ENCODE measurements at places on chromosomes 7 and 10. TPM values are rescaled to one million over a fixed set of nuclear protein-coding genes. Genes with fewer than 3 reads are reported as not detected.
A peak's percentile ranks its signal among the peaks of the same experiment; 100 is the strongest.

- DNase-seq: no peak
Observed at GRCh38 chr7:46009211-46009610, 88.1 kb upstream of the IGFBP3 start.

DNA sequence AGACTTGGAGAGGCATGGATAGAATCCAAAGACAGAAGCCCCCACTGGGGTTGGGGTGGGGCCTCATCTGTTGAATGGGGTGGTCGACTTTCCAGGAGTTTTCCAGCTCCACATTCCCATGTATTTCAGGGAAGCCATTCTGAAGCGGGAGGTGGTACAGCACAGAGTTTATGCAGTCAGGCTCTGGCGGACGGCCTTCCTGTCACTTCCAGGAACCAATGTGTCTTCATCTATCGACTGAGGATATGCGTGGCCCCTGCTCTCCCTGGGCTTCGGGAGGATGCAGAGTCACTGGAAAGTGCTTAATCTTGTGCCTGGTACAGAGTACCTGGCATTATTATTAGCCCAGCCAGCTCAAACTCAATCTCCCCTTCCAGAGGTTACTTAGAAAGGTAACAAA lies 26.3 kb downstream of the DOCK1 start:
- no peak for DNase-seq

- no peak for DNase-seq
Observed at GRCh38 chr7:51012569-51013217, 230.0 kb upstream of the GRB10 start.

- no peak for DNase-seq
Observed at GRCh38 chr7:86785641-86786040, 141.9 kb downstream of the GRM3 start.

GRCh38 chr10:84695902-84696301 lies 367.5 kb downstream of the CCSER2 start:
- DNase-seq: no peak

- no peak for DNase-seq
Observed at GRCh38 chr7:74365322-74366022, 76.3 kb downstream of the CLIP2 start.

- no peak for DNase-seq
Observed at GRCh38 chr10:30154561-30154960, 95.2 kb upstream of the JCAD start.

- no peak for DNase-seq
Observed at GRCh38 chr7:7720750-7721621, 2.6 kb upstream of the RPA3 start.

- DNase-seq: no peak
Observed at GRCh38 chr10:51479711-51480110, 219.7 kb downstream of the CSTF2T start.

GRCh38 chr7:108257954-108258353 lies 127.8 kb upstream of the LAMB4 start:
- DNase-seq: no peak

- DNase-seq: no peak
Observed at GRCh38 chr7:128084896-128085608, 53.8 kb upstream of the LRRC4 start.

DNA sequence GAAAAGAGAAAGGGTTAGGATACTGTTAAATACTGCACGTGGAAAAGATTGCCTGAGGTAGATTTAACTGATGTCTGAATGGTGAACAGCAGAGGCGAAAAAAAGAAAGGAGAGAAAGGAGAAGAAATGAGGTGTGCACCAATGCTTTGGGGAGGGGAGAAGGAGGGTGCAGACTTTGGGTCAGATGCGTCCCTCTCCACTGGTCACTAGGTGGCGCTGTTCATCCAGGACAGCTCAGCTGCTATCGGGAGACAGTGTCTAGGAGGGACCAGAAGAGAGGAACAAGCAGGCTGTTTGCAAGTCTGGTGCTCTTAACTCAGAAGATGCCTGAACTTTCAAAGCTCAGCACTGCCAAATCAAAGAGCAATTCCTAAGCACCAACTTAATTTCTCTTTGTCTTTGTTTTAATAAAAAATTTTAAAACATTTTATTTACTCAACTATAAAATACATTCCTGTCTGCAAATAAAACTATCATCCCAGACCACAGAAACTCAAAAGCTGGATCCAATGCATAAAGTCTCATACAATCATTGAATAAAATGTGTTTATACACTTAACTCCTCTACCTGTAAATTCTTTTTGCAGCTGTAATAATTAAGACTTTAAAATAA lies 83.9 kb upstream of the PDLIM1 start:
- DNase-seq: peak; percentile 70

DNA sequence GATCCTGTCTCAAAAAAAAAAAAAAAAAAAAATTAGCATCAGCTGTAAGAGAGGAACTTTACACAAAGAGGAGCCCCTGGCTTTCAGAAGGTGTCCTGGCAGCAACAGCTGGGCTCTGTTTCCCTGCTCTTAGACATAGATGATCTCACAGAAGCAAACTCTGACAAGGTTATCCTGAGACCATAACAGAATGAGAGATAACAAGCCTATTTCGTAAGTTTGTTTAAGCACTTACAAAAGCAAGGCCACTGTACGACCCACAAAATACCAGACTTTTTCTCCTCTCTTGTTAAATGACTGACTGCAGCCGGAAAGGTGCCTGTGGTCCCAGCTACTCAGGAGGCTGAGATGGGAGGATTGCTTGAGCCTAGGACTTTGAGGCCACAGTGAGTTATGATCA lies 33.3 kb upstream of the OTUD1 start:
- no peak for DNase-seq

GRCh38 chr10:49321021-49321420 lies 22.1 kb downstream of the C10orf71 start:
- DNase-seq: no peak

DNA sequence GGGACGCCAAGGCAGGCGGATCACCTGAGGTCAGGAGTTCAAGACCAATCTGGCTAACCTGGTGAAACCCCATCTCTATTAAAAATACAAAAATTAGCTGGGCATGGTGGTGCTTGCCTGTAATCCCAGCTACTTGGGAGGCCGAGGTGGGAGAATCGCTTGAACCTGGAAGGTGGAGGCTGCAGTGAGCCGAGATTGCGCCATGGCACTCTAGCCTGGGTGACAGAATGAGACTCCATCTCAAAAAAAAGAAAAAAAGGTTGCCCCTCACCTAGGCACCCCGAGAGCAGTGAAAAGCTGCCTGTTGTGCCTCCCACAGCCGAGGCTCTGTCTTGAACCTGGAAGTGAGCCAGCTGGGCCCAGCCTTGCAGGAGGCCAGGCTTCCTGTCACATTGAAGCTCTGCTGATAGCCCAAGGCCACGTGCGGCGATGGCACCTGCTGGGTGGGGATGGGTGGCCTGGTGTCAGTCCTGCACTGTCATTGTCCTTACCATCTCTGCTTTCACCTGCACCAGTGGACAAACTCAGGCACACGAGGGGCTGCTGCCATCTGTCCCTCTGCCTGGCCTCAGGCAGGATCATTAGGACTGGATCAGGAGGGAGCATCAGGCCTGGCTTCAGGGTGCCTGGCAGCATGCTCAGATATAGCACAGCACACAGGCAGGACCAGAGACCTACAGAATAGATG lies 37.8 kb downstream of the DNAJB12 start:
- peak; percentile 59 for DNase-seq

DNA sequence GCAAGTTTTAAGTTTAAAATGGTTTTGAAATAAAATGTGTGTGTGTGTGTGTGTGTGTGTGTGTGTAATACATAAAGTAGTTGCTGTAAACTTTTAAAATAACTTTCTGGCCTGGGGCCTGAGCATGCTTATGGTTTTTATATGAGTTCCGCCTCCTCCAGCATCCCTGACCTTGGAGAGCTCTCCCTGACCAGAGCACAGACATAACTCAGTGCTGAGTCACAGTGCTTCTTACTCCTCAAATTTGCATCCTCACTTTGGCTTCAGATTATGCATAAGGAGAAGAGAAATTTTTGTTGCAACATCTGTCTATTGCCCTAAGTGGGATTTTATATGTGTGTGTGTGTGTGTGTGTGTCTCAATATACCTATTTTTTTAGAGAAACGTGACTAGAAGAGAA lies 200.8 kb downstream of the ELMO1 start:
- no peak for DNase-seq

DNA sequence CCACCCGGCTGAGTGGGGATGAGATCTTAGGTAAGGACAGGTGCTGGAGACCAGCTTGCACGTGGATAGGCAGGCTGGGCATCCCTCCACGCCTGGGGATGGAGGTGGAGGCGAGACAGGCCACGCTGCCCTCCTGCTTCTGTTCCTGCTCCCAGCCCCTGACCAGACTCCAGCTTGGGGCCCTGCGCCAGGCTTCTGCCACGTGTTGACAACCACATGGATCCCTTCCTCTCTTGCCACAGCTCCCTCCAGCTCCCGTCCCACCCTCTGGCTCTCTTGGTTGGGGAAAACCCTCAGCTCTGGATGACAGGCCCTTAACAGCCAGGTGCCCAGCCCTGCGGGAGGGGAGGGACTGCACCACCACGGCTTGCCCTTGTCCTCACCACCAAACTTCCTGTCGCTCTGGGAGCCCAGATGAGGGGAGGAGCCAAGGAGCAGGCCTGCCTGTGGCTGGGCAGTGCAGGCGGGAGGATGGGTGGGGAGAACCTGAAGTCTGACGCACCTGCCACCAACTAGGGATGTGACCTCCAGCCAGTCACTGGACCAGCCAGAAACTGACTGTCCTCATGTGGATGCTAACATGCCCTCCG lies 36.0 kb downstream of the KCNH2 start:
- peak; percentile 46 for DNase-seq

GRCh38 chr10:113108948-113109347 lies 158.9 kb downstream of the TCF7L2 start:
- DNase-seq: no peak

DNA sequence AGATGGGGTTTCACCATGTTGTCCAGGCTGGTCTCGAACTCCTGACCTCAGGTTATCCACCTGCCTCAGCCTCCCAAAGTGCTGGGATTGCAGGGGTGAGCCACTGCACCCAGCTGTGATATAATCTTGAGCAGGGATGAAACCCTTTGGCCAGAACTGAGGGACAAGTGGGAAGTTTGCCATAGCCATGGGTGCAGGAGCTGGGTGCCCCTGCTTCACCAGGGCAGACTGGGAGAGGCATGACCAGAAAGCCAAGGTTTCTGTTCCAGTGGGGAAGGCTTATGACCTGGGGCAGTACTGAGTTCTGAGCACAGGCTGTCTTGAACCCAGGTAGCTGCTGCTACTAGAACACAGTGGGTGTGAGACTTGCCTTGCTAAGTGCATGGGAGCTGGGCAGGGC lies 40.5 kb upstream of the CDK13 start:
- no peak for DNase-seq

GRCh38 chr7:22979251-22979650 lies 34.7 kb downstream of the HYCC1 start:
- DNase-seq: no peak

DNA sequence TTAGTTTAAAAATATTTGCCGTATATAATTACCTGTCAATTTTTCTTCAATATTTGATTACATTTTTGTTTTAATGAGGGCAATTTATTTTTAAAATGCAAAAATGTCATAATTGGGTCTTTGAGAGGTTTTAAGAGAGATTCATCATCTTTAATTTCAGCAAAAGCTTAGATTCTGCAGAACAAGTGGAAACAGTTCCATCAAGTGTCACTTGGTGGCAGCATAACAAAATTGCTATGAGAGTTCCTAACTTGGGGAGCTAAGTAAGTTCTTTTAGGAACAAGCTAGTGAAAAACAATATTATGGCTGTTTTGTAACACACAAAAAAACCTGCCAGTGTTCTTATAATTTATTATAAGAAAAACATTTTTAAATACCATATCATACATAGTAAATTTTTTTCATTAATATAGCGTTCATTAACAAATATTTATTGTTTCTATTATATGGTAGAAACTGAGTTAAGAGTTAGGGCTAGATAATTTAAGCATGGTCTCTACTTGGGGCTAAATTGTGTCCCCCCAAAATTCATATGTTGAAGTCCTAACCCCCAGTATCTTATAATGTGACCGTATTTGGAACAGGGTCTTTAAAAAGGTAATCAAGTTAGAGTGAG lies 155.2 kb downstream of the MAGI2 start:
- no peak for DNase-seq

DNA sequence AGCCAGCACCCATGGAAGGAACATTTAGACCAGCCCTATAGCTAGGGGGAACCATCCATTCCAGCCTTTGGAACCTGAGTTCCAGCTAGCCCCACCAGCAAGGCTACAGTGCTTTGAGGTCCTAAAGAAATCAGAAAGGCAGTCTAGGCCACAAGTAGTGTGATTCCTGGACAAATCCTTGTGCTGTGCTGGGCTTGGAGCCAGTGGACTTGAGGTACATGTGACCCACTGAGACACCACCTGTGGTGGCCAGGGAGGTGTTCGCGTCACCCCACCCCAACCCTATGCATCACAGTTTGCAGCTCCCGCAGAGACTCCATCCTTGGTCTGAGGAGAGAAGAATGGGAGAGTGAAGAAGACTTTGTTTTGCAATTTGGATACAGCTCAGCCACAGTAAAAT lies 31.8 kb downstream of the ZNF277 start:
- DNase-seq: no peak

- DNase-seq: no peak
Observed at GRCh38 chr10:30387646-30388243, 38.7 kb upstream of the MTPAP start.

- no peak for DNase-seq
Observed at GRCh38 chr7:101140339-101140699, 13.4 kb downstream of the SERPINE1 start.

The TWIST1 gene
- not detected for polyA plus RNA-seq

The GATA3 gene
- polyA plus RNA-seq: 30.9 TPM

The PGAM2 gene
- polyA plus RNA-seq: not detected

The NUTM2D gene
- 0.18 TPM for polyA plus RNA-seq

The ADARB2 gene
- not detected for polyA plus RNA-seq

The LRRC18 gene
- polyA plus RNA-seq: not detected

The NPC1L1 gene
- not detected for polyA plus RNA-seq

The AUTS2 gene
- polyA plus RNA-seq: 0.40 TPM

The CXCL12 gene
- polyA plus RNA-seq: not detected

The OPALIN gene
- not detected for polyA plus RNA-seq

The CALML3 gene
- polyA plus RNA-seq: not detected

The PHYHIPL gene
- polyA plus RNA-seq: not detected

The ANKRD61 gene
- polyA plus RNA-seq: 0.50 TPM

The BCAP29 gene
- 32.5 TPM for polyA plus RNA-seq

All from naive thymus-derived CD4-positive, alpha-beta T cell (primary cell).